CD4-positive, alpha-beta T cell treated with Interleukin-4 for 4 hours (primary cell): ENCODE measurements at places on chromosomes 6 and 20.
A peak's percentile ranks its signal among the peaks of the same experiment; 100 is the strongest.

GRCh38 chr6:81608776-81609175 is 143.7 kb downstream of the TENT5A start:
- no peak for DNase-seq

GRCh38 chr20:17619351-17620093 is 49.6 kb downstream of the DSTN start:
- DNase-seq = no peak

- peak; percentile 38 for DNase-seq
Observed at GRCh38 chr20:44642203-44643153, 9.0 kb downstream of the ADA start.

- no peak for DNase-seq
Observed at GRCh38 chr6:128569732-128570679, 49.6 kb upstream of the PTPRK start.

DNA sequence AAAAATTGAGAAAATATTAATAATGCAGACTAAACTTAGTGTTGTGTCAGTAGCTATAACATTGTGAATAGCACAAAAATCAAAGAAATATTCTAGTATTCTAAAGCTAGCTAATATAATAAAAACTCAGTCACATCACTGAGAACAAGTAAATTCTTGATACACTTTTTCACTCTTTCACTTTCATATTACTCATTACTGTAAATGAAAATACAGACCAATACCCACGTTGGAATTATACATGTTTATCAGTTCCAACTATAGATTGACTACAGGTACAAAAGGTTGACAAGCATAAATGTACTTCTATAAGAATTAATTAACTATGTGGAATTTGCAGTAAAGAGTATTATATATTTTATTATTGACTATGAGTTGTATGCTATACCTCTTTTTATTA is 1043.4 kb upstream of the FLRT3 start:
- no peak for DNase-seq

DNA sequence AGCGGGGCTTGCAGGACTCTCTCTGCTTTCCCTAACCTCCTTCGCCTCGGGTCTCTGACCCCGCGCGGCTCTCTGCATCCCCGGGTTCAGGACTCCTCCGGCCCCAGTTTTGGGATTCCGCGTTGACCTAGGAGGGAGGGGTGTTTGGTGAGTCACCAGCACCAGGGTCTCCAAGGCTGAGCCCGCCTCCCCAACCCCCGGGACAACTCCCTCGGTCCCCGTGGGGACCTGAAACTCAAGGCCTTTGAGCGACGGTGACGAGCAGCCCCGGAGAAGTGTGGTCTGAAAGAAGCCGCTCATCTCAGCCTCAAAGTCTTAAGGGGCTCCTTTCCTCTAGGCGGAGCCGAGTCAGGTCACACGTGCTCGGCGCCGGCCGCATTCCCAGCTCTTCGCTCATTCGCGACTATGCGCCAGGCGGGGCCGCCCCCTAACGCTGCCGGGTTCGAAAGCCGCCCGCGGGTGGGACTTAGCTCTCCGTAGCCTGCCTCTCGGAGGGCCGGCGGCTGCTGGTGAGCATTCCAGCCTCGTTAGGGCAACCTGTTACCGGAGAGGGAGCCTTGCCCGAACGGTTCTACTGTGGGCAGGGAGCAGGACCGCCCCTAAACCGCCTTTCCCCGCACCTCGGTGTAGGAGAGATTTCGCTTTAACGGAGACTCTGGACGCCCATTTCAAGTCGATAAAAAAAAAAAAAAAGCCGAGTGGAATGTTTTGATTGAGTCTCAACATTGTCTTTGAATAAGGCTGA is 3.0 kb upstream of the PRDM13 start:
- no peak for DNase-seq
